ENCODE measurements at places on chromosomes 5 and 9.

DNA sequence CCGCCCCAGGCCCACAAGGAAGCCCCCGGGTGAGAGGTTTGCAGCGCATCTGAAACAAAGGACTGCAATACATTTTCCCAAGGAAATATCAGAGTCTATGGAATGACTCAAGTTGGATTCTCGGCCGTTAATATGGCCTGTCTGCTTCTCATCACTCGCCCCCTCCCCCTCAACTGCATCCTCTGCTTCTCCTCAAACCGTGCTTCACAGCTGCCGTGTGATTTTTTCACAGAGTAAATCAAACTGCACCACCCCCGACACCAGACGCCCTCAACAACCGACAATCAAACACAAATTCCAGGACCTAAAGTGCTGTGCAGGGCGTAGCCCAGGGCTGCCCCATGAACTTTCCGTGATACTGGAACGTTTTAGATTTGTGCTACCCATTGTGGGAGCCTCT lies 176.9 kb downstream of the ROR2 start:
- DNase-seq: no peak

DNA sequence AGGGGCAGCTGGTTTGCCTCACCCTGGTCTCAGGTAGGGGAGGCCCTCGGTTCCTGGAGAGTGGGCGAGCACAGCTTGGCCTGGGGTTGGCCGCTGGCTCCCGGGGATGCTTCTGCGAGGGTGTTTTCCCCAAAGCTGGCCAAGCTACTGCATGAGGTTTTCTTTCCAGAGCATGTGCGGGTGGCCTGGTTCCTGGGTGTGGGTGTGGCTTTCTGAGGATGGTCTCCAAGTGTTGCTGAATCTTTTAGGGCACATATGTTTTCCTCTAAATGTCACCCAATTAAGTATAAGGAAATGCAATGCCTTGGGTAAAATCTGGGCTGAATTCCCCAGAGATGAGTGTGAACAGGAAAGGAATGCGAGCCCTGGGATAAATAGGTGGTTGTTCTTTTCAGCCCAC lies 115.8 kb upstream of the ICE1 start:
- peak; percentile 84 for DNase-seq

- no peak for DNase-seq
Observed at GRCh38 chr5:178530526-178530925, 59.7 kb downstream of the COL23A1 start.

DNA sequence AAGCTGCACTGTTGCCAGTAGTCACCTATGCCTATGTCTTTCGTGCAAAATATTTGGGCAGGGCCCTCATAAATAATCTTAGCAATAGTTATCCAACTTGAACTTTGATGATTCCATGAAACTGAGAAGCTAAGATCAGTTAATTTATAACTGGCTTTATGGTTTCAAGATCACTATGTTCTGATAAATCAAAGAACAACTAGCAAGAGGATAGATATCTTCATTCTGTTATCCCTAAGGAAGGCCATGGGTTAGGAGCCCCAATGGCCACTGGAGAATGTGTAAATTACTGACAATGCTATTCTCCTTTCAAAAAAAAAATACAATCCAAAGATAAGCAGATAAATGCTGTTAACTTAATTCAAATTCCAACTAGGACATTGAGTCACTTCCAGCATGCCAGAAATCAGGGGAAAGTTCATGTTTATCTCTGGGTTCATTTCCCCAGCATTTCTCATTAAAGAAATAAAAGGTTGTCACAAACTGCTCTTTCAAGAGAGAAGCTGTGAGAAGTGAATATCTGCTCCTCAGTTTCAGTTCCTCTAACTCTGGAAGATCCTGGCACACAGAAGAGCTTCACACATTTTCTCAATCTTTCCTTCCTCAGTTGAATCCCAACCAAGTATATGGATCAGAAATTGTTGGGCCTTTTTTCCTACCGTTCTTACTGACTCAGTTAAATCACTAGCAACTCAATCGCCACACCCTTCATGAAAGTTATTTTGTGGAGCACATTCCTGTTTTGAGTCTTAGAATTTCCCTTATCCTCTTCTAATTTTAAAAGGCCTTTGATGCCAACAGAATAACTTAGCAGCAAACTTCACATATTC lies 59.6 kb upstream of the SLC1A1 start:
- DNase-seq: peak; percentile 32

DNA sequence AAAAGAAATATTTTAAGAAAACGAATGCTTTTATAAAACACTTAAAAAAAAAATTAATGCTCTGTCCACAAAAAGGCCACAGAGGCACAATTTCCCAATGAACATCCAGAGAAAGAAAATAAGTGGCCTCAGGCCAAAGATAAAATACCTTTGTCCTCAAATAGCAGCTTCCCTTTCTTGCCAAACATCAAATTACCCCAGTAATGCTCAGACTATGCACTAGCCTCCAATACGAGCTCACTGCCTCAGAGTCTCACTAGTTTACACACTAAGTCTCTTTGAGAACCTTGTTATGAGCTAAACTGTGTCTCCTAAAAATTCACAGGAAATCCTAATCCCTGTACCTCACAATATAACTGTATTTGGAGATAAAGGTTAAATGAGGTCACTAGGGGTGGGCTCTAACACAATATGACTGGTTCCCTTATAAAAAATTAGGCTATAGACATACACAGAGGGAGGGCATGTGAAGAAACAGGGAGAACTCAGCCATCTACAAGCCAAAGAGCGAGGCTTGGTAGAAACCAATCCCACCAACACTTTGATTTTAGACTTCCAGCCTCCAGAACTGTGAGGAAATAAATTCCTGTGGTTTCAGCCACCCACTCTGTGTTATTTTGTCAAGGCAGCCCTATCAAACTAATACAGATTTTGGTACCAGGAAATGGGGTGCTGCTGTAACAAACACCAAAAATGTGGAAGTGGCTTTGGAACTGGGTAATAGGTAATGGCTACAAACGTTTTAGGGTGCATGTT lies 4.4 kb downstream of the MPDZ start:
- DNase-seq: peak; percentile 41

DNA sequence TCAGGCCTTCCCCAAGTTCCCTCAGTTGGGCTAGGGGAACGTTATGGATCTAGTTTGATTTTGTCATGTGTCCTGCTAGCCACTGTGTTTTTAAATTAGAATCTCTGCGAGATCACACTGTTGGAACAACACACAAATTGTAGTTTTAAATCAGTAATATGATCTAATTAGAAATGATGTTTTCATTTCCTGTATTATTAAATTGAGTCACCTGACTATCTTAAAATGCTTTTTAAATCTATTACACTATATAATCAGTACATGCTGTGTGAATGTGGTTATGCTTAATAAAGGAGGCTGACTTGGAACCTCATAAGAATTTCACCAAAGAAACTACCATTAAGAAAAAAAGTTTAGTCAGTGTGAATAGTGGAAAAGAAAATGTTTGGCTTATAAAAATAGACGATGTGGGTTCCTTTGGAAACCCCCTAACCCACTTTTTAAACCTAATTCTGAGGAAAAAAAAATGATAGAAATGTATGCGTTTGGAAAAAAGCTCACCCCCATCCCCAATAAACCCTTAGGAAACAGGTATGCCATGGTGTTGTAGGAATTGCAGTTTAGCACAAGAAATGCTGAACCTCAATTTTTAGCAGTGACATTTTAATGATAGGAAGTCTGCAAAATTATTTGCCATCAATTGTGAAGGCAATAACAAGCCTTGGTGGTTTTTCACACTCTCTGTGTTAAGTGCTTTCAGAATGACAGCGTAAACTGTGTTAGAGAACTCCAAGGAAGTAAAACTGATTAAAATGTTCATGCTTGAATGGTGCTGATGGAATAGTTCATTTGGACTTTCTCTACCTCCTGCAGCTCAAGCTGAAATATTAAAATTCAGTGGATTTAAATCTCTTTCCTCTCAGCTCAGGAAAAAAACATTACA lies 59.0 kb downstream of the TLE4 start:
- no peak for DNase-seq

DNA sequence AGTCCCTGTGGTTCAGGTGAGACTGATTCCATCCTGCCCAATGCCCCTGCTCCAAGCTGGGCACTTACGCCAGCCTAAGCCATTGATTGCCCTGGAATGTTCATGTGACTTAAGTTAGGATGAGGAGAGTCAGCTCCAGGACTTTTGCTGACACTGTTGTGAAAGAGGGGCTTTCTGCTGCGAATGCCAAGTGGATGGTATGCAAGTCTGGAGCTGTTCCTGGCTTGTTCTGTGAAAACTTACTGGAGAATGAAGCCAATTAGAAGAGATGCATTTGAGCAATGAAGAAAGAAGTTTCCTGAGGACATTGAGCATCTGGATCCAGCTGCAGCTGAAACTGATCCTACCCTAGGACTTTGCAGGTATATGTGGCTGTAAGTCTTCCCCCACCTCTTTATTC lies 61.2 kb upstream of the ZFR start:
- peak; percentile 68 for DNase-seq

DNA sequence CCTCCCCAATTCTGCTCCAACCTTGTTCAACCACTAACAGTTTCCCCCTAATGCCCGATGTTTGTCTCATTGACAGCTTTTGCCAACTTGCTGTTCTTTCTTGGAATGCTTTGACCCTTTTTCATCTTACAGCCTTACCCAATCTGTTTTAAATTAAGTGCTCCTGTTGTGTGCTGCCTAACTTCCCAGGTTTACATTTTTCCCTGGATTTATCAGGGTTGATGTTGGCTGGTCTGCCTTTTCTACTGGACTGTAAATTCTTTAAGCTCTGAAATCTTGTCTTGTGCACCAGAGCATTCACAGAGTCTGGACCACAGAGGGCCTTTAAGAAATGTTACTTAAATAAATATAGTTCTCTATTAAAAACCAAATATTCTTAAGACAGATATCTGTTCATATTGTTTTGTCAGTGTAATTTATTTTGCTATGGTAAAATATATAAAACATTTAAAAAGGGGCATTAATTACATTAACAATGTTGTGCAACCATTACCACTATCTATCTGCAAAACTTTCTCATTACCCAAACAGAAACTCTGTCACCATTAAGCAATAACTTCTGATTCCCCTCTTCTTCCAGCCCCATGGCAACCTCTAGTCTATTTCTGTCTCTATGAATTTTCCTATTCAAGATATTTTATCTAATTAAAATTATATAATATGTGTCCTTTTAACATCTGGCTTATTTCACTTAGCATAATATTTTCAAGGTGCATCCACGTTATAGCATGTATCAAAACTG lies 73.0 kb downstream of the OSTF1 start:
- no peak for DNase-seq

DNA sequence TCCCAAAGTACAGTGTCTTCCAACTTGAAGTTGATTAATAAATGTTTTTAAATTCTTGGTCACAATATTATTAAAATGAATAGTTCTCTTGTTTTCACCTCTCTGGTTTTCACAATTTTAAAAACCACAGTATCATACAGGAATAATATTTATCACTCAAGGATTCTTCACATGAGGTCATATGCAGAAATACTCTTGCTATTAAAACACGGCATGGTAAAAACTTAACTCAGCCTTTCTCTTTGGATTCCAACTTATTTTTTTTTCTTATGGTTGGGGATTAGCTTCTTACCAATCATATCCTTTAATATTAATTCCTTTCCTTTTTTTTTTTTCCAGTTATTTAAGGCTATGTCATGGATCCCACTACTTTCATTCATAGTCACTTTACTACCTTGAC lies 289.4 kb downstream of the ADAMTS6 start:
- DNase-seq: no peak

- DNase-seq: peak; percentile 68
Observed at GRCh38 chr5:168962306-168962705, 338.6 kb downstream of the SLIT3 start.

Data from GM03348 (cell line).